ENCODE measurements at places on chromosomes 7 and 10.

DNA sequence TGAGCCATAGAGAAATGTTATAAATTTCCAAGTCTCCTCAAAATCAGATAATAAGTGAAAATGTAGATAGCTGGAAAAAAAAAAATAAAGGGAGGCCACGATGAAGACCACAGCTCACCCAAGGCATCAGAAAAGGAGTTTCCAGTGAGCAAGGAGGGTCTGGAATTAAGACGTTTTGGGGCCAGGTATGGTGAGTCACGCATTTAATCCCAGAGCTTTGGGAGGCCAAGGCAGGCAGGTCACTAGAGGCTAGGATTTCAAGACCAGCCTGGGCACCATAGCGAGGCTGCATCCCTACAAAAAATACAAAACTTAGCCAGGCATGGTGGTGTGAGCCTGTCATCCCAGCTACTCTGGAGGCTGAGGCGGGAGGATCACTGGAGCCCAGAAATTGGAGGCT, 65.5 kb downstream of the ASB13 start:
- no peak for DNase-seq

GRCh38 chr10:62638062-62638477, 166.4 kb upstream of the ADO start:
- no peak for DNase-seq

GRCh38 chr7:106813705-106814305, 51.3 kb upstream of the PIK3CG start:
- DNase-seq, result no peak

- DNase-seq, result no peak
Measured at GRCh38 chr10:119478111-119478802, 64.3 kb downstream of the RGS10 start.

- no peak for DNase-seq
Measured at GRCh38 chr7:77520261-77520660, 16.8 kb upstream of the PTPN12 start.

DNA sequence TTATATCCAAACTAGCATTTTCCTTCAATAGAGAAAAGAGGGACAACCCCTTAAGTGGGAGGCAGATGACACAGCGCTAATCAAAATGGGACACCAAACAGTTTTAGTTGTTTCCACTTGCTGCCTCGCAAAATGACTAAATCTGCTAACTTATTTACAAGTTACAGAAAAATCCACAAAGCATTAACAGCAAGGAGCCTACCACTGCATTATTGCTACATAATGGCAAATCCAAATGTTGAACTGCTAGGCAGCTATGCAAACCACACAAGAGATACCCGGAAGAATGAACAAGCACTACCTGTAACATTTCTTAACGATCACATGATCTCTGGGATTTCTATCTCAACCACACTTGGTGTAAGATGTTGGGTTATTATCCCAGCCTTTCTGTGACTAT, 96.7 kb downstream of the SFMBT2 start:
- DNase-seq, result peak; percentile 14

DNA sequence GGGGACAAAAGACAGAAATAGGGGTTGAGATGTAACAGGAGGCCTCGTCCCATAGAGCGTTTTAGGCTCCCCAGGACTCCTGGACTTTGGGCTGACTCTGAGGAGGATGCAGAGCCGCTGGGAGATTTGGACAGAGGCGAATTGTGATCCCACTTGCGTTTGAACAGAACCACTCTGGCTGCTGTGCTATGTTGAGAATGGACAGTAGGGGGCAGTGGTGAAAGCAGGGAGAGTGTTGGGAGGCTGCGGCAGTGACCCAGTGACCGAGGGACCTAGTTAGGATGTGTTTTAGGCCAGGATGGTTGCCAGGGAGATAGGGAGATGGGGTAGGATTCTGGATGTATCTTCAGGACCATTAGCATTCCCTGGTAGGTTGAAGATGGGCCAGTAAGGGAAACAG, 271.6 kb downstream of the CCDC3 start:
- no peak for DNase-seq

GRCh38 chr7:88758381-88759229, 895 bp upstream of the ZNF804B start:
- no peak for DNase-seq

DNA sequence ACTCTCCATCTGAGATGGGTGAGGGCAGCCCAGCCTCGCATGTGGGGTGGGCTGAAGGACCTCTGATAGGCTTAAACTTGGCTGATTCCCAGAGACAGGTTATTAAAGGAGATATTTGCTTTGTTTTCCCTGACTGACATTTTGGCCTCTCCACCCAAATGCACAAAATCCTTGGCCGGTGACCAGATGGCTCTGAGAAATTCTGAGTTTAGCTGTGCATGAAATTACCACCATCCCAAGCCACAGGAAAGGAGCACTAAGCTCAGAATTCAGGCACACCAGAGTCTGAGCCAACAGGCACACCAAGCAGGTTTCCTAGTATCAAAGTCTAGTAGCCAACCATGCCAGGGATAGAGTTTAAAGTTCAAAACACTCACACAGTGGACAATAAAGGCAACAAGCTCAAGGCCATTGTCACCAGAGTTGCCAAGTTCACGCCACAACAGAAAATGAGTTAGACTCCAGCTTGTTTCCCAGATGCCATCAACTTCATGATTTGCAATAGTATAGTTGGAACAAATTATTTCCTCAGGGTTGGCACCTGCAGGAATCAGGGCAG, 387.6 kb downstream of the KCNMA1 start:
- no peak for DNase-seq

DNA sequence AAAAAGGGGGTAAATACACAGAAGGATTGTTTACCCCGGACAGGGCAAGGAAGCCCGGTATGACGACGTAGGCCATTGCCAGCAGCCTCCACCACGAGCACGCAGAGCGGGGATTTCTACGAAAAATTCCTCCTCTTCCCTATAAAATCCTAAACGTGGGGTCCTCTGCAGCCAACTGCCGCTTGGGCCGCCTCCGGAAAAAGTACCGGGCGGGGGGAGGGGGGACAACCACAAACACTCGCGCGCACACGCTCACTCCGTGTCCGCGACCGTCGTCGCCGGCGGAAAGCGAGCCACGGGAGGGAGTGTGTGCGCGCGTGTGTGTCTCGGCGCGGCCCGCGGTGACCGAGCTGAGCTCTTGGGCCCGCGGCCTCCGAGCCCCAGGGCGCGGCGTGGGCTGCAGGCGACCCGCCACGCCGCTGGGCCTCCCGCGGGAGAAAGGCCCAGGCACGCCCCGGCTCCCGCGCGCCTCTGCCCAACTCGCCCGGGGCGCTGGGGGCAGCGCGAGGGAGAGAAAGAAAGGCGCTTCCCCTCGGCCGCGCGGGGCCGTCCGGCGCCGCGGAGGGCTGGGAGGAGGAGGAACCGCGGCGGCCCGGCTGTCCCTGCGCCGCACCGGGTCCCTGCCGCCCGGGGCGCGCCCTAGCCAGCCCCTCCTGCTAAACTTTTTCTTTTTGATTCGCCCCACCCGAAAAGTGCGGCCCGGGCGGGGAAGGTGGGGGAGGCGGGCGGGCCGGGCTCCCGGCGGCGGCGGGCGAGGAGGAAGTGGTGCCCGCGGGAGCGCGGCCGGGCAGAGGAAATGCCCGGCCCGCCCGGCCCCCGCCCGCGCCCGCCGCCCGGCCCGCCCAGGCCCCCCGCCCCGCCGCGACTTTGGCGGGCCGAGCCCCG, 1.5 kb downstream of the CTBP2 start:
- no peak for DNase-seq

DNA sequence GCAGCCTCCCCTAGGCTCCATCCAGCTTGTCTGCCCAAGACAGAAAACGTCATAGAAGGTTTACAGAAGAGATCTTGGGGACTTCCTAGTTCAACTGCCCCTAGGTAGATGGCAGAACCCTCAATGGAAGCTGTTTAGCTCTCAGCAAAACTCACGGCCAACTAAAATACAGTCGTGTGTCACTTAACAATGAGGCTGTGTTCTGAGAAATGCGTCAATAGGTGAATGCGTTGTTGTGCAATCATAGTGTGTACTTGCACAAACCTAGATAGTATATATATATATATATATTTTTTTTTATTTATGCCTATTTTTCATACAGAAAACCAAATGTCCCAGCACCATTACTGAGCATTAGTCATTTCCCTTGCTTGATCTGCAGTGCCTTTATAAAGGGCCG, 100.4 kb upstream of the SH2B2 start:
- DNase-seq, result no peak

- DNase-seq, result no peak
Measured at GRCh38 chr7:40541336-40541735, 406.5 kb downstream of the SUGCT start.

DNA sequence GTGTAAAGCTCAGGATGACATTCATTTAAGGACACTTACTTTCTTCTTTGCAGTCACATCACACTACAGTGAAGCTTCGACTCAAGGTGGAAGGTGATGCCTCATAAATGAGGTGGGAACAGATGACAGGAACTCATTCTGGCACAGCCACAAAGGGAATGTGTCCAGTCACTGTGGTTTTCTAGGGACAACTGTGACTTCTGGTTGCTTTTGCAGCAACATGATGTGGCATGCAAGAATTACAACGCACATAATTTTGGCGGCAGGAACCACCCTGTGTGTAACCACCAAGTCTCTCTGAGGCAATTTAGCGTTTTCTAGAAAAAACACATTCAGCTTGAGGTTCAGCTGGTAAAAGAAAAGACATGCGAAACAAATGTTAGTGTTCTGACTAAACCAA, 32.0 kb upstream of the FERD3L start:
- DNase-seq, result no peak

DNA sequence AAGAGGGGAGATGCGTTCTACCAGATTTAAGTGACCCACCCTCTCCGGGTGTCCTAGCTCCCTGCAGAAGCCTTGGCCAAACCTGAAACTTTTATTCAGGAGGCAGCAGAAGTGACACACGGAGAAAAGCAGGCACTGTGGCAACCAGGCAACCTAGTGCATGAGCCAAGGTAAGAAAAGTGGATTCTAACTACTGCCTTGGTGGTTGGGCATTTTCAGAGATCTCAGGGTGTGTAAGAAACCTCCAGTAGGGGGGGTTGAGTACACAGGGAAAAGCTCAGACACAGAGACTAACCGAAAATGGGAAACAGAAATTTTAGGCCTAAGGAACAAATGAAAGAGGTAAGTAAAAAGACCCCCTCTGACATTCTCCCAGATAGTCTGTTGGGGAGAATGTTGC, 645.7 kb downstream of the ANKRD7 start:
- no peak for DNase-seq

GRCh38 chr10:62924344-62924748, 108.2 kb upstream of the EGR2 start:
- no peak for DNase-seq

DNA sequence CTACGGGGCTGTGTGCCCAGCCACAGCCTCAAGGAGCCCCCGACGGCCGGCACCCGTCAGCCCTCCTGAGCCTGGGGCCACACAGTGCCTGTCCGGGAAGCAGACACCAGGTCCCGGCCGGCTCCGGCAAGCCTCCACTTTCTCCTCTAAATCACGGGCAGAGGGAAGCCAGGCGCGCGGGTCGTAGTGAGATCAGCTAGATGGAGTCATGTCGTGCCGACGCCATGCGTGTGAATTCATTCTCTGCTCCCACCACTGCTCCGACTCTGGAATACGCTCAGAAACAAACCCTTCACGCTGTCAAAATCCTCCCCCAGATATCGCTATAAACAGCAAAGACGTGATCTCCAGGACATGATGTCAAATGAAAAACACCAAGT, 93.7 kb upstream of the DNAAF5 start:
- DNase-seq, result no peak

GRCh38 chr10:86283466-86284287, 82.9 kb downstream of the GRID1 start:
- no peak for DNase-seq

- DNase-seq, result no peak
Measured at GRCh38 chr7:8109196-8110022, 140.8 kb downstream of the GLCCI1 start.

DNA sequence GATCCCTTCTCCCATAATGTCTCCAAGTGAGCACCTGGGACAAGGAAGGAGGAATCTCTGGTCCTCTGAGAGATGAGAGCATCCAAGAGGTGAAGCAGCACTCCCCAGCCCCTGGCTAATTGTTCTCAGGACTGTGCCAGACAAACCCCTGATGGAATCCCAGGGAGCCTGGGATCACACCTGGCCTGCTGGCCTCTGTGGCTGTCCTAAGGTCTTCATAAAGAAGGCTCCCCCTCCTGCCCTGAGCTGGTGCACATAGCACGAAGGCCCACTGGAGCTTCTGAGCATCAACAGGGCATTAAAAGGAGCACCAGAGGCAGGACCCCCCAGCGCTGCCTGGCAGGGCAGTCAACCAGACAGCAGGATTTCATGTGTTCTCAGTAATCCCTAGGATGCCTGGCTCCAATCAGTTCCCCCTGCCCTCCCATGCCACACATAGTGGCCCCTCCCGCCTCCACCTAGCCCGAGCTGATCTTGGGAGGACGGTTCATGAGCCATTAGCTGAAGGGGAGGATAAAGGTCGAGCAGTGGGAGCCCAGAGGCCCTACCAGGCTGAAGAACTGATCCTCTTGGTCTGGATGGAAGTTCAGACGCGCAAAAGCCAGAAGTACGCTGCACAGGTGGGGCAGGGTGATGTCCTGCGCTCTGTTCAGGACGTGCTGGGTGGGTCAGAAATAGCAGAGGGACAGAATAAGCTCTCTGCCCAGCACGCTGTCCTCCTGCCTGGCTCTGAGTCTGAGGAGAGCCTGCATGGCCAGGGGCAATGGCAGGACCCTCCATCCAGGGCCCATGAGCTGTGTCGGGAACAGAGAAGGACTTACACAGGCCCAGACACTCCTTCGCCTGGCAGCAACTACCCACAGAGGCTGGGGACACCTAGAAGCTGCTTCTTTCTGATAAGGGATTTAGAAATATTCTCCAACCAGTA, 8.4 kb downstream of the TBRG4 start:
- DNase-seq, result no peak

- DNase-seq, result no peak
Measured at GRCh38 chr10:84938117-84938905, 609.9 kb downstream of the CCSER2 start.

DNA sequence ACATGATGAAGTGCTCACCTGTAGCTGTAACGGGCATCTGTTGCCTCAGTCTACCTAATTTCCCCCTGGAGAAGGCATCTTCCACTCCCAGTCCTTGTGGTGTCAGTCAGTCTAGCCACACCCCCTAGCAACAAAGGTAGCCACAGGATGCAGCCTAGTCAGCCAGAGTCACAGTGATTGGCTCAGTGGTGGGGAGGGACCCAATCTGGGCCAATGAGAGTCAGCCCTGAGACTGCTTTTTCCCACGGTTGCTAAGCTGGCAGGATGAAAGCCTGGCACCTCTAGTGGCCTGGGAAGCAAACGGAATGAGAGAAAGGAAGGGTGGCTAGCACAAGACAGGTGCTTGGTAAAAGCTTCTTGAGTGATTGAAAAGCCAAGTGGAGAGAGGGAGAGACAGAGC, 118.6 kb downstream of the SH3PXD2A start:
- no peak for DNase-seq
